ENCODE measurements at places on chromosomes 3 and 15. TPM values are rescaled to one million over a fixed set of nuclear protein-coding genes. Genes with fewer than 3 reads are reported as not detected.

GADL1 gene
- not detected for total RNA-seq

DNA sequence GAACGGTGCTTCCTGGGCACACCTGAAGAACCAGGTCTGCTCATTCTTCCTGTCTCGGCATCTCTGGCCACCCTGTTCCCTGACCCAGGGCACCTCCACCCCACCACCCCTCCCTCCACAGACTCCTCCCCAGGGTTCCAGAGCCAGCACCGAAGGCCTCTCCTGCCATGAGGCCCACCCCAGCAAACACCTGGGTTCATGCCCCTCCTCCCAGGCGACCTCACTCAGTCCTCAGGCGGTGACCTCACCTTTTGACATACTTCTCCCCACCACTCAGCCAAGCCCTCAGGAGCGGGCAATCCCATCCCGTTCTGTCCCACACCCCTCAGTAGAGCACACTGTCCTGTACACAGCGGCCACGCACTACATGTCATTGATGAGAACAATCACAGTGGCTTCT lies 72.3 kb downstream of the RPN1 start:
- no peak for DNase-seq

PAK2 gene
- total RNA-seq = 63.4 TPM

- DNase-seq = no peak
Measured at GRCh38 chr3:155889952-155890351, 19.5 kb downstream of the GMPS start.
